ENCODE measurements at places on chromosomes 6 and 20.

DNA sequence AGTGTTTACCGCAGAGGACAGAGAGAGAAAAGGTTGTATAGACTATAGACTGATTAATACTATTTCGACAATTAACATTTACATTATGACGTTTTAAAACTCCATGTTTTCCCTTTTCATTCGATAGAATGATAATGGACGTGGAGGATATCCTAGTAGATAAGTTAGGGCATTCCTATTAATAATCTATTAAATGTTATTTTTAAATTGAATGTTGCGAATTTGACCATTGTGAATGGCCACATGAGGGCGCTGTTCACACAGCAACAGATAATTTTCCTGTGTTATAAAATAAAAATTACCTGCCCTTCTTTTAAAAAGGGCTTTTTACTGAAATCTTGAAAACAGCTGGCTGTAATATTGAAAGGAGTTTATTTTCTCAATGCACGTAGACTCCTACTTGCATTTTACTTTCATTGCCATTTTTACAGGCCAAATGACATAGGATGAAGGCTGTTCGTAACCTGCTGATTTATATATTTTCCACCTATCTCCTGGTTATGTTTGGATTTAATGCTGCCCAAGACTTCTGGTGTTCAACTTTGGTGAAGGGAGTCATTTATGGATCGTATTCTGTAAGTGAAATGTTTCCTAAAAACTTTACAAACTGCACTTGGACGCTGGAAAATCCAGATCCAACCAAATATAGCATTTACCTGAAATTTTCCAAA, 3.3 kb downstream of the ADGRB3 start:
- DNase-seq, result no peak

- DNase-seq, result no peak
These were observed 78.0 kb downstream of the DLGAP4 start for GRCh38 chr20:36384022-36384619.

DNA sequence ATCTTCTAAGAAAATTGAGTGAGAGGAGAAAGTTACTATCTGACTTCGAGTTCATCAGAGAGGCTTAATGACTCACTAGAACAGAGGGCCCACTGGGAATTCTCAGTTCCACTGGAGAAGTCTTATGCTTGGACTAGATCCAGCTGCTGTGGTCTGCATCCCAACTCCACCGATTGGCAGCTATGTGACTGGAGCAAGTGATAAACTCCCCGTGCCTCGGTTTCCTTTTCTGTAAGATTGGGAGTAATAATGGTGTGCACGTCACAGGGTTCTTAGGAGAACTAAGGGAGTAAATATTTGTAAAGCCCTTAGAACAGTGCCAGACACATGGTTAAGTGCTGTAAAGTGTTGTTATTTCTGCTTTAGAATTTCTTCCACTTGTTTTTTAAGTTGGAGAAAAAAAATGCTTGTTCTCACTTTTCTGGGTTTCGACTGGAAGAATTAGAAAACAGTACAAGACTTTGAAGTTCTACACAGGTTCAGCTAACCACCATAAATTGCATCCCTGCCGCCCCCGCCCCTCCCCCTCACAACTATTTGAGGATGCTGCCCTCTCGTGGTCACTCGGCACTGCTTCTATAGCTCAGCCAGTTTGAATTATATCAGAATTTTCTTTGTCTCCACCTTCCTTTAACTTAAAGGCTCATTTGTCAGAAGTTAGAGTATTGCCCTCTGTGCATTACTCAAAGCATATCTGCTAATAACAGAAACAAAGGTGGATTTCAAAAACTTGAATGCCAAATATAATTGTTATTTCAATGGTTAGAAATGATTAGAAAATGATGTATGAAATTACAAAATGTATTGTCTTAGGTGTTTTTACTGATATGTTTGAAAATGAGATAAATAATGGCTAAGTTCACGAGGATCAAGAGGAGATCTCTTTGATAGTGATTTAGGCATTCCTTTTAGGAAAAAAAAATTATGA, 95.0 kb upstream of the IFNGR1 start:
- DNase-seq, result peak; percentile 24

DNA sequence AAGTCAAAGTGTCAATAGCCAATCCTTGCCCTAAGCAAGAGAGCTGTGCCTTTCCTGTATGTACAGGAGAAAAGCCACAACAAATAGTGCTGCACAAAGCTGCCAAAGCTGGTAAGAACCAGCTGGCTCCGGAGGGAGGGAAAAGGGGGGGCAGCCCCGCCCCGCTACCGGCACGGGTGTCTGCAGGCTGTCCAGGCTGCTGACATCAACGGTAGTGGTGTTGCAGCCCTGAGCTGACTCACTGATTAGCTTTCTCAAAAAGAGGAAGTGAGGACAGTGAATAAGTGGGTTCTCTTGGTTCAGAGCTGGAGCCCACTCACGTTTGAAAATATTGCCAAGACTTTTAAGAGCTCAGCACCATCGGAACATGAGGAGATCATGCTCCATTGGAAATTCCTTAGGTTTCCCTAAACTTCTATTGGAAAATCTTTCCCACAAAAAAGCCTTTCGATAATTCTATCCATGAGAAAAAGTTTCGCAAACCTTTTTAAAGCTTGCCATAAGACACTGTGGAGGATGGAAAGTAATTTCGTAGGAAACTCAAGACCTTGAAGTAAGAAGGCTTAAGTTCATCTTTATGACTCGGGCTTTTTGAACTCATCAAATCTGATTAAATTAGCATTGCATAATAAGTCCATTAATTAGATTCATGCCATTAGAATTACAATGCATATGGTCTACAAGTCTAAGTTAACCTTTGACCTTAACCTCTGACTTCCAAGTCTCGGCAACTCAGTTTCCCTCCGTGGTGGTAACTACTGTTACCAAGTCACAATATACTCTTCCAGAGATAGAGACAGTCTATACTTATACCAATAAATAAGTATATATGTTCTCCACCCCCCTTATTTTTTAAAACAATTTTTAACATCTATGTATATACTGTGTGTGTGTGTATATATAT, 67.0 kb downstream of the TNFRSF21 start:
- DNase-seq, result peak; percentile 4

GRCh38 chr6:48835421-48835958, 627.6 kb downstream of the MMUT start:
- DNase-seq, result no peak

DNA sequence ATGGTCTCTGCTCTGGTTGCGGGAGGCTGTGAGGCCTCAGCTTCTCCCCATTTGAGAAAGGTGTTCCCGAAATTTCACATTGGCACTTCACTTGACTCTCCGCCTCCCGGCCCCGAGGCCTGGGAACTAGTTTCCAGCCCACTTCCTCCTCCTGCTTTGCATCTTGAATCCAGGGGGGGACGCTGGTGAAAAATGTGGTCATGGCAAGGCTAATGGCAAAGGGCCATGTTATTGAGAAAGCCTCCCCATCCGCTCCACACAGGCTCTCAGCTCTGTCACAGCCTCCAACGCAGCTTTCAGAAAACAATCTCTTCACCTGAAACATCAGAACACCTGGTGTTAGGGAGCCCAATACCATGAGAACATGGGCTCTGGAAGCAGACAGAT, 5.6 kb downstream of the PLAGL2 start:
- DNase-seq, result no peak

GRCh38 chr6:36223706-36224105, 27.2 kb downstream of the BRPF3 start:
- no peak for DNase-seq

DNA sequence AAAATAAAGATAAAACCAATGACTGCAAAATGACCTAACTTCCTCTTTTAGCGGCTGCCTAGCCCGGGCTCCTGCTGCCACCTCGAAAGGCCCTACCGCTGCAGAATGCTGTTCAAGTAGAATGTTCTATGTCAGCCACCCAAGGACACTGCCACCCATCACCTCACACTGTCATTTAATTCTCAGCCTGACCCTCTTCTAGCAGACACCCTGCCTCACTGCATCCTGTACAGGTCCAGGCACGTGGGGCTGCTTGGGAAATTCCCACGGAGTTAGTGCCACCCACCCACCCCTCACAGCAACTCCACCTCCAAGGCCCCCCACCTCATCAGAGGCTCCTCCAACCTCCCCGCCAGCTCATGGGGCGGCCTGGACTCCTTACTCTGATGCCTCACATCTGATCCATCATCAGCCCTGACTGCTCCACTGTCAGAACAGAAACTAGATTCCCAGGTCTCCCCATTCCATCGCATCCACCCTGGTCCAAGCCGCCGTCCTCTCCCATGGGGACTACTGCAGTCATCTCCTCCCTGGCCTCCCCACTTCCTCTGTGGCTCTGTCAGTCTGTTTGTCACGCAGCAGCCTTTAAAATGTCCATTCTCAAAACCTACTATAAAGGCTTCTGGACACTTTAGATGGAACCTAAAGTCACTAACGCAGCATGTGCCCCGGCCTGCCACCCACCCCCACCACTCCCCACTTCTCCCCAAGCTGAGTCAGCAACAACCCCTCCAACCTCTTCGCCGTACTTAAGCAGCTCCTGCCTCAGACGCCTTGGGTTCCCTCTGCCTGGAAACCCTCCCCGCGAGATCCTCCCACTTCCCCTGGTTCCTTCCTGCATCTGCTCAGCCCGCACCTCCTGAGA, 17.0 kb downstream of the NFATC2 start:
- DNase-seq, result no peak

- DNase-seq, result no peak
These were observed 72.7 kb downstream of the LY86 start for GRCh38 chr6:6661191-6661590.

DNA sequence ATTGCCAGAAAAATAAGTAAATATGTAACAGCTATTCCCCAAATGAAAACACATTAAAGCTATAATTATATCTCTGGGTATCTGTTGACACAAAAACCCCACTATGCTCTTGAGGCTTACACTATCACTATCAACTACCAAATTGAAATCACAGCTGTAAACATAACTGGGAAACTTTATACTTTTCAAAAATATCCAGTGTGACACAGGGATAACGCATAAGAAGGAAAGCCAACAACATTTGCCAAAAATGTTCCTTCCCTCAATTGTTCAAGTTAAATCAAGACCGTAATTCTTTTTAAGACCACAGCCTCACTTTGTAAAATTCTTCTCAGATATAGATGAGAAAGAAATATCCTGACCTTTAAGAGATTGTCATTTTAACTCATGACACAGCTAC, 3.1 kb downstream of the ZHX3 start:
- no peak for DNase-seq

DNA sequence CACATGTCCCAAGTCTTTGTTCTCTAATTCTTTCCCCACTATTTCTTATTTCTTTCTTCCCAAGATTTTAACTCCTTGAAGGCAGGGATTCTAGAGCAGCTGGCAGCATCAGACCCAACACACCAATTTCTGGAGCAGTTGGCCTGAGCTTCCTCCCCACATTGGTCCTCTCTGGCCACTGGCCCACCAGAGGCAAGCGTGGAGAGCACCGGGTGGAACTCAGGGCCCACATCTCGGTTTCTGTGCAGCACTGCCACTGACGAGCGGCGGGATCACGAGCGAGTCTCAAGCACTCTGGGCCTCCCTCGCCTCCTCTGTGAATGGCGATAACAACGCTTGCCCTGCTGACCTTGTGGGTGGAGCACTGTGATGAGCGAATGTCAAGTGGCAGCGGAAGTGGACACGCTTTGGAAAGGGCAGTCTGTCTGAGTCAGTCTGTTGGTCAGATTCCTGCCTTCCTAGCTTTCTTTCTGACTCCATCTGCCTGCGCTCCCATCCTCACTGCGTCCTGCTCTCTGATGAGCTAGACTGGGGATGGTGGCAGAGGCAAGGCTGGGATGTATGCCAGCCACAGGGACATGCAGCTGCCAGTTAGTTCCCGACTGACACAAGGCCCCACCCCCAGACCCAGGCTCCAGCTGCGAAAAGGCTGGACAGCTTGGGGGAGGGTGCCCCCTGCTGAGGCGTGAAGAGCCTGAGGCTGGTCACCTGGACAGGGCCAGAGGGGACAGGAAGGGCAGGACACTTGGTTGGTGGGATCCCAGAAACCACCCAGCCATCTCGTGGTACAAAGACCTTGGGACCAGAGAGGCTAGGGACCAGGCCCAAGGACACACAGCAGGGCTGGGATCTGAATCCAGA, 4.5 kb upstream of the SPDEF start:
- no peak for DNase-seq

DNA sequence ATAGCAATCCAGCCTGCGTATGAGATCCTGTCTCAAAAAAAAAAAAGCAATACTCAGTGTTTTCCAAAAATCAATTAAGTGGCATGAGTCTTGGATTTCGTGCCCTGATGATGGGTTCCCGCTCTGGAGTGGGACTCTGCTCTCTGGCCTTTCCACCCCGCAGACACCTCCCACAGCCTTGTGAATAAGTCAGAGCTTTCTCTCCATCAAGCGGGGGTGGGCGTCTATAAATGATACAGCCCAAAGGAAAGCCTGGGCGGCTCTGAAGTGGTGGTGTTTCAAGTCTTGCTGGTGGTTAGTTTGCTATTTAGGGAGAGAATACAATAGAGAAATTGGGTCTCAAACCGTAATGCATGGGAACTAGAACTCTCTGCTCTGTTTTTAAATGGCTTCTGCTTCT, 52.5 kb upstream of the TAGAP start:
- DNase-seq, result no peak

- DNase-seq, result no peak
These were observed 63.0 kb downstream of the PTPN1 start for GRCh38 chr20:50572938-50573777.

DNA sequence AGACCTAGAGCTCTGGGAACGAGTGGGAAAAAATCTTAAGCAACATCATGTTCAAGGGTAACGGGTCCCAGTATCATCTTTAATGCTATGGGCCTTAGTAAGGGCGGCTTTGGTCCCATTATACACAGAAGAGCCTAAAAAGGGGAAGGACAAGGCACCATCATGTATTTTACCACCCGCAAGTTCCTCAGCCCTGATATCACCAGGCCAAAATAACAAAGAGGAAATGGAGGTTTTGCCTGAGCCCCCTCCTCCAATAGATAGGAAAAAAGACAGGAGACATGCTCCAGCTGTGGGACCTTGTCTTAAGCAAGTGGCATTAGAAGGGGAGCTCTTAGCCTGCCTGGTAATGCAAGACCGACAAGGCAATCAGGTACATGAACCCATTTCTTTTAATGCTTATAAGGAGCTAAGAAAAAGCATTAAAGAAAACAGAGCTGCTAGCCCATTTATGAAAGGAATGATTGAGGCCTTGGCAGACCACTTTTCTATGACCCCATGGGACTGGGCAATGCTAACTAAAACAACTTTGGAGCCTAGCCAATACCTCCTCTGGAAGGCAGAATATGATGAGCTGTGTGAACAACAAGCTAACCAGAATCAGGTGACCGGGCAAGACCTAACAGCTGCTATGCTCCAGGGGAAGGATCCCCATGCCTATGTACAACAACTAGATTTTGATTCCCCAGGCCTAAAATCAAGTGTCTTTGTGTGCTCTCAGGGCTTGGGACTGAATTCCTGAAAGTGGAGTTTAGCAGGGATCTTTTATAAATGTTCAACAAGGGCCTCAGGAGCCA, 23.2 kb downstream of the HLA-DPA1 start:
- DNase-seq, result no peak

Measured in stimulated activated CD4-positive, alpha-beta T cell treated with anti-CD3 and anti-CD28 coated beads, Interleukin-1b, Interleukin-23, amount 100 ng/mL, for 1 hour (primary cell).